Activated CD4-positive, alpha-beta T cell treated with anti-CD3 and anti-CD28 coated beads, Interleukin-2, amount 10 ng/mL, durations not matched to agents 24 days and 14 days (primary cell): ENCODE measurements at places on chromosomes 12 and 14. TPM values are rescaled to one million over a fixed set of nuclear protein-coding genes. Genes with fewer than 3 reads are reported as not detected.

DNA sequence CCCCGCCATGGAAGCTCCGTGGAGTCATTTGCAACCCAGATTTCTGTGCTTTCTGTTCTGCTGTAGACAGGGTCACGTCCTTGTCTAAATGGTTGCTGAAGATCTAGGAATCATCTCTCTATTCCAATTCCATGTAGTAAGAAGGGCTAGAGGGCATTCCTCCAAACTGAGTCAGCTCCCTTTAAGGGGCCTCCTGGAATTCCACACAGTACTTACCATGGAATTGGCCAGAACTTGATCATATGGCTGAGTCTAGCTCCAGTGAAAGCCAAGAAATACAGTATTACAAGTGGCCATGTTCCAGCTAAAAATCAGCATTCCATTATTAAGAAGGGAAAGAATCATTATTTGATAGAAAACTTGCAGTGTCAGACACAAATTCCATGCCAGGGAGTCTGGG, 171.9 kb downstream of the PRKCH start:
- H3K27me3 ChIP-seq = no peaks in the 10 kb centered on the region
- H3K4me1 ChIP-seq = peaks cover 26% of the 10 kb centered on the region
- H3K27ac ChIP-seq = no peak overlapping the region

DNA sequence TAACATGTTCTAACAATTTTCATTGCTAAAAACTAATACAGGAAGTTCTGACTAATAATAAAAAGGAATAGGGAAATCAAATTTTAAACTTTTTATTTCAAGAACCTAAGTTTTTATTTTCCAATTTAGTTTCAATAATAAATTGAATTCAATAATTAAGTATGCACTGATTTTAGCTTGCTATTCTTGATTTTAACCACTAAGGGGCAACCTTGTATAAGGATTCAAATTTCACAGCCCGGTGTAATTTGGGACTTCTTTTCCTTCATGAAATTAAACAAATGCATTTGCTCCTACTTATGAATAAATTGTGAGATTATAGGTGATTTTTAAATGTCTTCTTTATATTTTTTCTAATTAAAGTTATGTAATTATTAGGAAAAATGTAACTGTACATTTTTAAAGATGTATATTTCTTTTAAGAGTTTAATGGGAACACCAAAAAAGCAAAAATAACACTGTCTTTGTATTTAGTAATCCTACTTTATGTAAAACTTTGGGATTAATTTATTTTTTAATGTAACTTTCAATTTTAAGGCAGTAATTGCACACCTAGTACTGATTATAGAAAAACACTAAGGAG, 241.4 kb upstream of the PDZRN4 start:
- H3K27ac ChIP-seq = no peak overlapping the region
- H3K27me3 ChIP-seq = no peaks in the 10 kb centered on the region

DNA sequence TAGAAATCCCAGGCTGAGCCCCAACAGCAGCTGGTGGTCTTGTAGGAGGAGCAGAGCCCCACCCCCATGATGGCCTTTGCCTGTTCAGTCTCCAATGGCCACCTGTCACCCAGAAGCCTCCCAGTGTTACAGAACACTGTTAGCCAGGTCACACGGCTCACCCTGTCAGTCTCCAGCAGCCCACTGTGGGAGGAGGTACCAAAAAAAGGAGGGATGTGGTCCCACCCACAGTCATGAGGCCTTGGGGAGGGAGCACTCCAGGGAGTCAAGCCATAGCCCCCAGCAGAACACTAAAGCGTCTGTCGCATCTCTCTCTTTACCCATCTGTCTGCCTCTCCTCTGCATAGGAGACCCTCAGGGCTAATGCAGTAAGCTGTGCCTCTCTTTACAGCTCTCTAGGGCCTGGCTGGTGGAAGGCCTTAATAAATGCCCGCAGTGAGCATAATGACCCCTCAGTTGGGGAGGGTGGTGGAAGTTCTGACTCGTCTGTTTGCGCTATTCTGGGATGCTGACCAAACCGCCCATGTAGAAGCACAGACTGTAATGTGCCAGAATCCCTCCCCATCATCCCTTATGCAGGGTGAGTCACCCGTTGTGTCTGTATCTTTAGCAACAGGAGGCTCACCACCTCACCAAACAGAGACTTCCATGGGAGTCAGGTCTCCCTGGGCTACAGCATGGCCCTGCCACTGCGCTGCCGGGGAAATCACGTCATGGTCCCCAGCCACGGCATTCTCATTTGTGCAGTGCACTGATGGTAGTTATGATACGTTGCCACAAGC, 14.6 kb downstream of the C14orf132 start:
- no peak for DNase-seq
- no peaks in the 10 kb centered on the region for H3K4me1 ChIP-seq
- no peak overlapping the region for H3K27ac ChIP-seq
- no peak overlapping the region for H3K4me3 ChIP-seq

GRCh38 chr14:53952533-53952932, 4.1 kb downstream of the BMP4 start:
- peaks cover 78% of the 10 kb centered on the region for H3K27me3 ChIP-seq
- no peak overlapping the region for H3K27ac ChIP-seq
- no peak for DNase-seq

- H3K36me3 ChIP-seq = no peaks in the 10 kb centered on the region
- peak; percentile 3 for DNase-seq
- H3K27ac ChIP-seq = no peak overlapping the region
- peaks cover 1% of the 10 kb centered on the region for H3K27me3 ChIP-seq
Measured at GRCh38 chr12:5345534-5345933, 86.4 kb upstream of the NTF3 start.

DNA sequence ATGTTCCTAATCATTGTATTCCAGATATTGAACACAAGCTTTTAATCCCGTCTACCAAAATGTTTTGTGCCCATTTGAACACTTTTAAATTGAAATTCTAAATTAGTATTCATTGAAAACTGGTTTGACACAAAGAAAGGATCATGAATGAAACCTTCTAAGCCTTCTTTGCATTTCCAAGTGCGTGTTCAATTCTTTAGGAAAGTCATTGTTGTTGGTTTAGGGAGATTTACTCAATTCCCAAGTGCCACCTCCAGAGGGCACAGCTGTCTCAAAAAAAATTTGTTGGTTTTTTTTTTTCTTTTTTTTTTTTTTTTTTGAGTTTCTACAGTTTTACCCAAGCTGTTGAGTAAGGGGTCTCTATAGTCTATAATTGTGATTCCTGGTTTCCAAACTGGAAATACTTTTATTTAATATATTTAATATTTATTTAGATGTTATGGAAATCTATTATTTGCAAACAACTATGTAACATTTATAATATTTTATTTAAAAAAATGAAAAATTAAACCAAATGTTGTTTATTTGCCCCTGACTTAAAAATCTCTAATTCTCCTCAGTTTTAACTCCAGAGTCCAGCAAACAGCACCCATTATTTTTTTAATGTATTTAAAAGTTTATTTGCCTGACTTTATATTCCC, 79.9 kb downstream of the NEDD1 start:
- H3K4me3 ChIP-seq = no peak overlapping the region
- no peak overlapping the region for H3K27ac ChIP-seq
- H3K4me1 ChIP-seq = peaks cover 2% of the 10 kb centered on the region
- H3K36me3 ChIP-seq = no peaks in the 10 kb centered on the region
- no peak for DNase-seq

DNA sequence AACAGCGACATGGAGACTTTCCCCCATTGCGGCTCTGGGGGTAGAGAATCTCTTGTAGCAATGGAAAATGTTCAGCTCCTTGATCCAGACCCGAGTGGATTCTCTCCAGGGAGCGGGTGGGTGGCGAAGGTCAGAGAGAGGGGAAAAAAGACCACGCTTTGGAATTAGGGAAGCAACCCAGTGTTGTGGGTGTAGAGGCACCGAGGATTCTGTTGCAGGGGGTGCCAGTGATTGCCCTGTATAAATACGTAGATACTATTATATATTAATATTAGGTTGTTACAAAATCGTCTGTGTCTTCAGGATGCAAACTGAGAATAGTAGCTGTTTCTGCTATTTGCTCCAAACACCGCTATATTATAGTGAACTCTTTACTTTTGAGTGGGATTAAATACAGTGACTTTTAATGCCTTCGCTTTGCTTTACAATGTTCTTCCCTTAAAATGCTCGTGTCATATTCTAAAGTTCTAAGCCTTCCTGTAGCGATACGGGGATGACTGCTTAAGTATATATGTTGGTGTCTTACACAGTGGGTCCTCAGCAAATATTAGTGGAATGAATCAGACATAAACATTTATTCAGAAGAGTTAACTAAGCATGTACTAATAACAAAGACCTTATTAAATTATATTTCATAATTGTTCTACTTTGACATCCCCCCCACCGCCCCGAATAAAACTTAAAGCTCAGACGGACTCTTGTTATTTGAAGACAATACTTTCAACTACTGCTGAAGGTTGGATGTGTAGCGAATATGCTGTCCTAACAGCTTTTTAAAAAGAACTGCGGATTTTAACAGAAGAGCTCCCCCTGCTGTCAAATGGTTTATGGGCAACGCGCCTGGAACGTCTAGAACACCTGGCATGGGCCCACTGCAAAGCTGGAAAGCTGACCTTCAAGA, 136.4 kb upstream of the KRAS start:
- peak overlapping the region; percentile 92 for H3K4me3 ChIP-seq
- peaks cover 56% of the 10 kb centered on the region for H3K4me1 ChIP-seq
- H3K27me3 ChIP-seq = no peaks in the 10 kb centered on the region
- H3K36me3 ChIP-seq = no peaks in the 10 kb centered on the region
- DNase-seq = peak; percentile 95

DNA sequence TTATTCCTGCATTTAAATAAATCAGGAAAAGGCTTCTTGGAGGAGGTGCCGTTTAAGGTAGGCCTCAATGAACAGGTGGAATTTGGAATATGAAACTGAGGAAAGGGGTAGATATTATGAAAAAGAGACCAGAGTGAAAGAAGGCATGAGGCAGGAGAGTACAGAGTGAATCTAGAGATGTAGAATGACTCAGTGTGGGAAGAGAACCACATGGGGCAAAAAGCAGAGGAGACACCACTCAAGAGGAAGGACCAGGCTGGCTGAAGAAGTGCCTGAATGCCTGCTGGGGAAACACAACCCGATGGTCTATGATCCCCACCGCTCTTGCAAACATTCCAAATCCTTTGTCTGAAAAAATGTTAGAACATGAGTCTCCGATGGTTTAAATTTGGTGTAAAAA, 1134.1 kb downstream of the VRK1 start:
- H3K27ac ChIP-seq = no peak overlapping the region
- no peak for DNase-seq
- peaks cover 2% of the 10 kb centered on the region for H3K4me1 ChIP-seq
- H3K36me3 ChIP-seq = peaks cover 6% of the 10 kb centered on the region
- H3K27me3 ChIP-seq = no peaks in the 10 kb centered on the region

GRCh38 chr12:96776908-96777307, 130.1 kb upstream of the NEDD1 start:
- H3K4me3 ChIP-seq = no peak overlapping the region
- peaks cover 2% of the 10 kb centered on the region for H3K27me3 ChIP-seq
- H3K27ac ChIP-seq = no peak overlapping the region
- no peak for DNase-seq
- H3K36me3 ChIP-seq = no peaks in the 10 kb centered on the region
- no peaks in the 10 kb centered on the region for H3K4me1 ChIP-seq

DNA sequence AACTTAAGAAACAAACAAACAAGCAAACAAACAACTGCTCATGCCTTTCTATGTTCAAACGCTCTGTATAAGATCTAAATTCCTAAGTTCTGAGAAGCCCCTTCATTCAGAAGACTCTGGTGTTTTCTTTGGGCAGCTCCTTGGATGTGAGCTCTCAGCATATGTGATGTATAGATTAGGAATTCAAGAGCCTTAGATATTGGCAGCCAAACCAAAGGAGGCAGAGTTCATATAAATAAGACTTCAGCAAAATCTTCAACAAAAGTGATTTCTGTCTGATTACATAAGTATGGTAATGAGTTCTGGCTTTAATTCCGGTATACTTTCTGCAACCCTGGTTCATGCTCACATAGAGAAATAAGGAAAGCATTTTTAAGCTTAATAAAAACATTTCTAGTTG, 145.6 kb downstream of the DYRK2 start:
- no peak for DNase-seq
- no peak overlapping the region for H3K4me3 ChIP-seq
- no peak overlapping the region for H3K27ac ChIP-seq
- H3K27me3 ChIP-seq = peaks cover 6% of the 10 kb centered on the region

DNA sequence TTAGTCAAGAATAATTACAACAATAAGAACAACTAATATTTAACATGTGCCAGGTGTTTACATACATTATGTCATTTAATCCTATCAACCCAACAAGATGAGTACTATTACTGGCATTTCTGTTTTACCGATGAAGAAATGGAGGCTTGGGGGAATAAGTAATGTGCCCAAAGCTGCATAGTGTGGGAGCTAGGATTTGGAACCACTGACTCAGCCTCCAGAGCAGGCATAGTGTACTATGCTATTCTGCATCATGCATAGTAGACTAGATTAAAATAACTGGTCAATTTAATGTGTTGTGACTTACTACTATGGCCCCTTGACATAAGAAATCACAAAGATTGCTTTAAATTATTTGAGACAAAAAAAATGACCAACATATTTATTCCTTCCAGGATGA, 9.5 kb downstream of the GPR19 start:
- H3K4me1 ChIP-seq = peaks cover 15% of the 10 kb centered on the region
- H3K27me3 ChIP-seq = no peaks in the 10 kb centered on the region
- peaks cover 22% of the 10 kb centered on the region for H3K36me3 ChIP-seq
- DNase-seq = no peak
- no peak overlapping the region for H3K4me3 ChIP-seq
- H3K27ac ChIP-seq = no peak overlapping the region

The FOXA1 gene
- total RNA-seq = 0.07 TPM in 1 of 2 replicates, not detected in the other

The PLEKHG7 gene
- not detected in 2 replicates for total RNA-seq

The PRPF40B gene
- total RNA-seq = 12.3 and 12.7 TPM in 2 replicates

The AKAP3 gene
- 0.42 and 1.1 TPM in 2 replicates for total RNA-seq

The POTEG gene
- total RNA-seq = not detected in 2 replicates

The USP44 gene
- total RNA-seq = 3.8 and 4.5 TPM in 2 replicates

The BICDL1 gene
- 148 and 154 TPM in 2 replicates for total RNA-seq
